ENCODE measurements at places on chromosomes 1 and 21.

DNA sequence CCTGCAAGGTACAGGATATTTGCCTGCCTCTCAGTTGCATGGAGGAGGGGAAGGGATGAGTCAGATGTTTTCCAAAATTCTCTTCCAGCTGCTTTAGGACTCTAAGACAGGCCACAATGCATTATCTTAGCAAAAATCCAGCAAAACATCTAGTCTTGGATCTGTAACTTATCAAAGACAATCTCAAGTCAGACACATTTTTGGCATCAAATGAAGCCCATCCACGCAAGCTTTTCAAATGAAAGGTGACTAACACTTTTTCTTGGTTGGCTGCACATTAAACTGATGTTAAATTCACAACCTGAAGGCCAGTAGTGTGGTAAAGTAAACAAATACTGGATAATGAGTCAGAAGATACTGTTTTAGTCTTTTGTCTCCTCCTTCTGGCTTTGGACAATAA, 21.3 kb downstream of the FAM78B start:
- no peak for DNase-seq

- peak; percentile 18 for DNase-seq
These were observed 44.6 kb downstream of the NFYC start for GRCh38 chr1:40736085-40736531.

GRCh38 chr1:13781907-13782633, 82.1 kb downstream of the PRDM2 start:
- DNase-seq: no peak

GRCh38 chr1:1165485-1165884, 8.2 kb upstream of the TTLL10 start:
- DNase-seq: no peak

Measured in ELF-1 (cell line).